Stimulated activated CD8-positive, alpha-beta memory T cell treated with anti-CD3 and anti-CD28 coated beads, Interleukin-4, amount 100 ng/mL, for 4 hours (primary cell): ENCODE measurements at places on chromosomes 5 and 9.

GRCh38 chr9:134593286-134594077 is 48.1 kb upstream of the COL5A1 start:
- no peak for DNase-seq

- DNase-seq, result no peak
Measured at GRCh38 chr9:70594386-70594944, 180.0 kb upstream of the KLF9 start.

GRCh38 chr5:124583469-124584350 is 162.7 kb downstream of the ZNF608 start:
- no peak for DNase-seq

DNA sequence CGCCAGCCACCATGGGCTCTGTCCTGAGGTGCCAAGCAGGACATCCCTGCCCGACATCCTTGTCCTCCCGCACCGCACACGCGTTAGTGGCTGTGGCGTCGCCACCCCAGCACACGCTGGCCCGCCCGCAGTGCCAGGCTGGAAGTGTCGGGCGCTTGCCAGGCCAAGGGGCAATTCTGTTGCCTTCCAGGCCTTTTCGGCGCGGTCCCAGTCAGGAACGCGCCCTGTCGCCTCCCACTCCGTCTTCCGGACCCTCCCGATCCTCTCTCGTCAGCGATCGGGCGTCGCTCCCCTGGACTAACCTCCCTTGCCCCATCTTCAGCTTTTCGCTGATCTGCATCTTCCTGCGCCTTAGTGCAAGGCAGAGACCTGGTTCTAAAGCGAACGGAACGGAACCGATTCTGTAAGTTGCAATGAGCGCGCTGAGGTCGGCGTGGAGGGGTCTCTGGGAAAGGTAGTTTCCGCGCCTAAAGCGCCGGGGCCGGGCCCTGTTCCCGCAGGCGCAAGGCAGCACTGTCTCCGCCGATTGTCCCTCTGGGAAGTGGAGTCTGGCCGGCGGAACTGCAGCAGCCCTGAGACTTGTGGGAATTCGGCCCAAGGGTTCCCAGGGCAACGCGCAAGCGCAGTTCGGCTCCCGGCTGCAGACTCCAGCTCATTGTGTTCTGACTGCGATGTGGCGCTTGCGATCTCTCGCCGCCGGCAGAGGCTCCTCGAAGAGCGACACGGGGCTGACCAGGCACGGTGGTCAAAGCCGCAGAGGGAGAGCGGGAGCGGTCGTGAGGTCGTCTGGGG is at the start of gene ZNF454:
Gene ZNF454 (plus strand): TSS at position 630 of the 792 bp plus-strand sequence. CDS start 1,594 bp downstream, outside the sequence.
- DNase-seq, result no peak

DNA sequence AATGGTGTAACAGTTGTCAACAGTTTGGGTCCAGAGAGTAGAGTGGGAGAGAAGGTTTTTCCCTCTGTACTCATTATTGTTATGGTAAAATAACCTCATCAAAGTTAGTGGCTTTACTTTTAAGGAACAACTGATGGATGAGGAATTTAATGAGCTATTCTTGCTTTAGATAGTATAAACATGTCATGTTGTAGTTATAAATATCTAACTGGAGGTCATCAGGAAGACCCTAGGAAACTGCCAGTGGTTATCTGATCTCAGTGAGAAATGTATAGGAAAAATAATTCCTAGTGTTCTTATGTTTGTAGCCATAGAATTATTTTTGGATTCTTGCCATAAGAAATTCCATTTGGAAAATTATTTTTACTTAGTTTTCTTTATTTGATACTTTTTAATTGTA is 4.1 kb downstream of the ERCC6L2 start:
- DNase-seq, result no peak

GRCh38 chr5:128470663-128471062 is 67.4 kb downstream of the FBN2 start:
- no peak for DNase-seq

DNA sequence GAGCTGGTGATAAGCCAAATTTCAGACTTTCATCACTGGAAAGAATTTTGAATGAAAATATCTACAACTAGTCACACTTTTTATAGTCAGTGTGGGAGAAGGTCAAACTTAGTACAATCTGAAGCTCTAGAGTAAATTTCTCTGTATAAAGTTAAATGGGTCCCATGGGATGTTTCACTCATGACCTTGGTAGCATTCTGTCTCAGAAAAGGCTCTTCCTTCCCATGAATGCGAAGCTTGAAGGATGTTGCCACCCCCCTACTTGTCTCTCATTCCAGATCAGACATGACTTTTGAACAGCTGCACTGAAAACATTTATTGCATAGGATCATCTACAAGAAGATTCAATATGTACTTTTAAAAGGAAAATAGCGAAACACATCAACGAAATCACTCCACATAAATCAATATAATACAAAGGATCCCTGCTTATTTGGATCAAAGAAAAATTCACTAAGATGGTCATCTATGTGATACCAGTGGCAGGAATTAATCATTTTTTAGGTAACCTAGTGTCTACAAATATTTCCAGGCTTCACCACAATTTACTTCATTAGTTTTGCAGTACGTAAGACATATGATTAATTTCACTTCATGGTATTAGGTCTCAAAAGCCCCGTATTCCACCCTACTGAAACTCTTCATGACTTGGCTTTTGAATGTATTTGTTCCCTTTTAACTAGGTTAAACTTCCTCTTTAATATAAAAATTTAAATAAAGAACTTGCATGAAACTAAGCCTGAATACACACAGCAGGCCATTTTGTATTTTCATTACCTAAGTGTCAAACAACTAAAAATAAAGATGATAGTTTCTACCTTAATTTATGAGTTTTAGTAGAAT is 4.4 kb downstream of the ST8SIA4 start:
- DNase-seq, result no peak

DNA sequence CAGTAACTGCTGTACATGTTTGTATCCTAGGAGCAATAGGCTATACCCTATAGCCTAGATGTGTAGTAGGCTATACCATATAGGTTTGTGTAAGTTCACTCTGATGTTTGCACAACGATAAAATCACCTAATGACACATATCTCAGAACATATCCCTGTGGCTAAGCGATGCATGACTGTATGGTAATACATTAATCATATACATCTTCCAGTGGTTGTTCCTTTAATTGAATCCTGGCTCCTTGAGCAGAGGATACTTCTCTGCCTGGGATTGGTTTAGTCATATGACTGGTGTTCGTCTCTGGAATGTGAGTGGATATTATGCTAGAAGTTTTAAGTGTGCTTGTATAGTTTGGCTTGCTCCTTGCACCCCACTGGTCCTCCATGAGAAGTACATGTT is 425.8 kb downstream of the MAN2A1 start:
- no peak for DNase-seq

- DNase-seq, result no peak
Measured at GRCh38 chr9:126893079-126893478, 21.5 kb upstream of the RALGPS1 start.

- DNase-seq, result no peak
Measured at GRCh38 chr5:170985486-170985885, 123.7 kb downstream of the RANBP17 start.

DNA sequence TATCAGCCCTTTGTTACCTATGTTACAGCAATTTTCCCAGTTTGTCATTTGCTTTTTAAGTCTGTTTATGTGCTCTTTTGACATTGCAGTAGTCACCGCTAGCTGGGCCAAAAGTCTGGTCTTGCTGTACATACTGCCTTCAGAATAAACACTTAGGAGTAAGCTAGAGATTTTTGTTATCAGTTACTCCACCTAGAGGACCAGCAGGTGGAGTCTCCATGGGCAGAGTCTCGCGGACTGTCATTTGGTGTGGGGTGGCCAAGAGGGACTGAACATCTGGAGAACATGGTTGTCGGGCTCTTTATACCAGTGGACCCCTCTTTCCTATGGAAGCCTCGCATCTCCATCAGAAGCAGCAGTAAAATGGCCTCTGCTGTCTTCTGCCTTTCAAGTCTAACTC is 10.8 kb upstream of the MGAT1 start:
- DNase-seq, result no peak

DNA sequence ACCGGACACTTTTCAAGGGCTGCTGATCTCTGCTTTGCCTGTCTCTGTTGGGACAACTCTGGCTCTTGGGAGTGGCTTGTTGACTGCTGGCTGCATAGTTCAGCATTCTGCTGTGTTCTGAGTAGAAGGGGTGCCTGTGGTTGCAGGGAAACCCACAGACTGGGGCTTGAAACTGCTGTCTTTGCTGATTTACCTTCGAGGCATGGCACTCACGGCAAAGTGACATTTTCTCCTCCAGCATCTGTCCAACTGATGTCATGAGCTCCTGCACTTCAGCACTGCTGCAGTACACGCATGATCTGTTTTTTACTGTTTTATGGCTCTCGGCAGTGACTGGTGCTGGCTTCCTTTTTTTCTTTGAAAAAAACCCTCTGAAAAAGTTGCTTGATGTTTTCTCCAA is 69.2 kb downstream of the SPATA31D1 start:
- DNase-seq, result no peak

- no peak for DNase-seq
Measured at GRCh38 chr5:133928587-133929393, 39.6 kb downstream of the C5orf15 start.

DNA sequence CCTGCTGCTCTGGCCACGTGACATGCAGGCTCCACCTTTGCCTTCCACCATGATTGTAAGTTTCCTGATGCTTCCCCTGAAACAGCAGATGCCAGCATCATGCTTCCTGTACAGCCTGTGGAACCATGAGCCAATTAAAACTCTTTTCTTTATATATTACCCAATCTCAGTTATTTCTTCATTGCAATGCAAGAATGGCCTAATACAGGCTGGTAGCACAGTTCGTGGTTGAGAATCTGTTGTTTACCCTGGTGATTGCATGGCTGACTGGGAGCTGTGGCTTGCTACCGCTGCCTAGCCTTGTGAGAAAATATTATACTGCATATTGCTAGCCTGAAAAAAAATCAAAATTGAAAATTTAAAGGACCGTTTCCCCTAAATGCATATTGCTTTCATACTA is 44.8 kb upstream of the PTPN3 start:
- no peak for DNase-seq

DNA sequence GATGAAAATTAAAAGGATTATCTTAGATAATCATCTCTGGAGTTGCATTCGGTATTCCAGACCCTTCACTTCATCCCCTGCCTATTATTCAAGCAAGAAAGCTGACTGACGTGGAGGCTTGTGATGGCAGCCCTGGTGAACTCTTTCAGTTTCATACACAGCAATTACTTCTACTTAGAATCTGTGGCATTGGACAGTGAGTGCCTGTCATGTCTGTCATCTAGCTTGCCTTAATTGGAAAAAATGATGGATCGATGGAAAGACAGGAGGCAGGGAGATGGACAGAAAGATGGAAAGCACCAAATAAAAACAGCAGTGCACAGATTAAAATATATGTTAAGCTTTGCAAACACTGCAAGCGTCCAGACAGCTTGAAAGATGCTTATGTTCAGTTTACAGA is 1371.0 kb upstream of the CDH6 start:
- DNase-seq, result no peak

DNA sequence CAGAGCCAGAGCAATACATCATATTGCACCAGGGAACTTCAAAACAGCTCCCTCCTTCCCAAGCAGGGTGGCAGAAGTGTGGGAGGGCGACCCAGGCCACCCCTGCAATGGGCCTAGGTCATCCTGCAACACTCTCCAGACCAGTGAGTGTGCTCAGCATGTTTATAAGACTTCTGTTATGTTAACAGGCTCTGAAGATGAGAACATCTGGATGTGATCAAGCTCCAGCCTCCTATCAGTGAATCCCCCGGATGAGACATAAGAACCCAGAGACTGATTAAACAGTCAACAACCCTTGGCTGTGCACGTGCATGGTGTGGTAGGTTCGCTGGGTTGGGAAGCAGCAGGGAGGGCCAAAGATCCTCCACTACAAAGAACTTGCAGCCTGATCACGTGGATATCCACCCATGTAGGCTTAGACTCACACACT is 63.3 kb downstream of the ABCA1 start:
- no peak for DNase-seq

DNA sequence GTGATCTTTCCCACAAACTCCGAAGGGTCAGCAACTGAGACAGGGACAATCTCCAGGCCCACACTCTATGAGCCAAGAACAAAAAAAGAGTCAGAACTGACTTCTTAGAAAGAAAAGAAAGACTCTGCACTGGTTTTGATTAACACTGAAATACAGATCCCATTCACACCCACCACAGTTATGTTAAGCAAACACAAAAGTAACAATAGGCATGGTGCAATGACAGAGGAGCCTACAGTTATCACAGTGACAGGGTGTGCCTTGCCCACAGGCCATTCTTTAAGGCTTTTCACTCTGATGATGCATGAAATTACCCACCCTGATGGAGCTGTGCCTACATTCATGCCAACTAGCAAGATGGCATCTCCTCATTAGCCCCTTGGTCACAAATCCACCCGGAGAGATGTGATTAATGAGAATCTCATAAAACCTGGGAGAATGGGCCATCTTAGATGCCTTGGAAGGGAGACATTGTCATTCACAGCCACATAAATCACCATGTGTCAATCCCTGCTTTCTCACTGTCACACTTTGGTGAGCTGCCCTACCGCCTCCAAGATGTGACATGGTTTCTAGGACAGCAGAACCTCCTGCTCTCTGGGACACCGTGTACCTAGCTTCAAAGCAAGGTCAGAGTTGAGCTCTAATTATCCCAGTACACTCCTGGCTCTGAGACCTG is 27.6 kb upstream of the FSTL4 start:
- no peak for DNase-seq

DNA sequence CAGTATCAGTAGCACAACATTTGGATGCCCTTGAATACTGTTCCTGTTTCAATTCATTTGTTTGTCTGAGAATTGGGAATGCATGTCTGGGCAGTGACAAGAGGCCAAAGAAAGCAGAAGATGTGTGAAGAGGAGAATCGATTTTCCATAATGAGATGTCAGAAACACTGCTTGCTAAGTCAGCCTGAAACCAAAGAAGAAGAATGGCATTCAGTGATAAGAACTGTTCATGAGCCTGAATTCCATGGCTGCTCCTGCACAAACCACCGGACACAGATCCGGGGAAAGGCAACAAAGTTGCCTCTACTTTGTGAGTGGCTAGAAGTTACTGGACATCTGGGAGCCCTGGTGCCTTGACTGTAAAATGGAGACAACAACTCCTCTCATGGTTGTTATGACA is 207.2 kb upstream of the RASEF start:
- no peak for DNase-seq

DNA sequence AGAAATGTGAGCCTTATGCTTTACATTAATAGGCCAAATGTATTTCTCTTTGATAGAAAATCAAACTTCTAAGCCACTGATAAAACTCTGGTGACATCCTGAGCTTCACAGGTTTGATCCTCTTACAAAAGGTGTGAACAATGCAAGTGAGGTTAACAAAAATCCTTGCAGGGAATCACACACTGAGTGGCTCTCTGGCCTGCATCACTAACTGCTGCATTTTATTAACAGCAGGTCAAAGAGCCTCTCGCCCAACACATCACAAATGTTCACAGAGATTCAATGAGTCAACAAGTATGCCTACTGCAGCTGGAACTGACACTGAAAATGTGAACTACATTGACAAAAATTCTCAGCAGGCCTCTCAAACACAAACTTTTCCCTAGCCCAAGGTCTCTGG is 122.3 kb downstream of the SEMA5A start:
- DNase-seq, result no peak

DNA sequence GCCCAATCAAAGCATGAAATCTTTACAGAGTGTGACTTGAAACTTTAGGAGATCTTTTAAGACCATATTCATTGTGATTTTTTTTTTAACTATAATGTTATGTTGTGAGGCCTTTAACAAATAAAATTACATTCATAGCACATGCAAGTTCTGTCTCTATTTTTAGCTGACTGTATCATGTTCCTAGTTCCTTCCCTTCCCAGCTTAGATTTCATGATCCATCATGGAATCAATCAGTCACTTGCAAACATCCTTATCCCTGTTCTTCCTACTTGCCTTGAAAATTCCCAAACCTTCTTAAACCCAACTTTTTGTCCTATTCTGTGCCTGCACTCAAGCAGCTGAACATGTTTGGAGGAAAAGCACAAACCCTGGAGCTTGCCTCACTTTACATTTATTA is 141.8 kb downstream of the DMXL1 start:
- no peak for DNase-seq
